ENCODE measurements at places on chromosomes 12 and 14. TPM values are rescaled to one million over a fixed set of nuclear protein-coding genes. Genes with fewer than 3 reads are reported as not detected.

Gene HHIPL1
- total RNA-seq = 4.9 TPM

Gene SOX5
- 0.17 TPM for total RNA-seq

Gene KRT5
- total RNA-seq = not detected

Gene VDR
- 4.7 TPM for total RNA-seq

Gene GUCY2C
- total RNA-seq = not detected

Gene INHBE
- total RNA-seq = 0.29 TPM

- no peak for DNase-seq
Observed at GRCh38 chr12:68768431-68768939, 22.5 kb downstream of the SLC35E3 start.

DNA sequence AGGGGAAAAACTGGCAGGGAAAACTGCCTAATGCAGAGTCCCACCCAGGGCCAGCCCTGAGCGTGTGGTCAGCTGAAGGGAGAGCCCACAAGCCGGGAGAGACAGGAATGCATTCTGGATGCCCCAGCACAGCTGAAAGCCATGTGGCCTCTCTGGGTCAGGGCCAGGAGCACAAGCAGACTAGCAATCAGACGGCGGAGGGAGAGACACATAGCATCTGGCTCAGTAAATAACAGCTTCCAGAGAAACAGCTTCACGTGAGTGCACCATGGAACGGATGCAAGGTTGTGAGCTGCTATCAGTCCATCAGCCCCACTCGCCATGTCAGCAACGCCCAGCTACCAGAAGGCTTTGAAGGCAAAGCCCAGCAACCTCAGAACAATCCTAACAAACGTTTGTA is 28.2 kb upstream of the TMEM106C start:
- DNase-seq = no peak

DNA sequence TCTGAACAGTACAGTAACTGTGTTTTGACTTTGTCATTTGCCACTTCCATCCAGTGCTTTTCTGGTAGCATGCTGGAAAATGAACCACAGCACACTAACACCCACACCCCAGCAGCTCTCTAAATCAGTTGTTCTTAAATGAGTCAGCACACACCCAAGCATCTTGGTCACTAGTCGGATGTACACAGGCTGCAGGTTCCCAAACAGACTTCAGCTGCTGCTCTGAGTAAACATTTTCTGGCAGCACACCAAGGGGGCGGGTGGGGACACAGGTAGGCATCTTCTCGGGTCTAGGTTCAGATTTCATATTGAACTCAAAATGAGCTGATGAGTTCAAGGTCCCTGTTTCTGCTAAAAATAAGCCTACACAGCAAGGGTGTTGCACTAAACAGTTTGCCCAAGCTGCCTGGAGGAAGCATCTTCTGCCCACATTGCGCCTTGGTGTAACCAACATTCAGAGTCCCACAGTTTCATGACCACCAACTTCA is 39.8 kb downstream of the IFNG start:
- no peak for DNase-seq

DNA sequence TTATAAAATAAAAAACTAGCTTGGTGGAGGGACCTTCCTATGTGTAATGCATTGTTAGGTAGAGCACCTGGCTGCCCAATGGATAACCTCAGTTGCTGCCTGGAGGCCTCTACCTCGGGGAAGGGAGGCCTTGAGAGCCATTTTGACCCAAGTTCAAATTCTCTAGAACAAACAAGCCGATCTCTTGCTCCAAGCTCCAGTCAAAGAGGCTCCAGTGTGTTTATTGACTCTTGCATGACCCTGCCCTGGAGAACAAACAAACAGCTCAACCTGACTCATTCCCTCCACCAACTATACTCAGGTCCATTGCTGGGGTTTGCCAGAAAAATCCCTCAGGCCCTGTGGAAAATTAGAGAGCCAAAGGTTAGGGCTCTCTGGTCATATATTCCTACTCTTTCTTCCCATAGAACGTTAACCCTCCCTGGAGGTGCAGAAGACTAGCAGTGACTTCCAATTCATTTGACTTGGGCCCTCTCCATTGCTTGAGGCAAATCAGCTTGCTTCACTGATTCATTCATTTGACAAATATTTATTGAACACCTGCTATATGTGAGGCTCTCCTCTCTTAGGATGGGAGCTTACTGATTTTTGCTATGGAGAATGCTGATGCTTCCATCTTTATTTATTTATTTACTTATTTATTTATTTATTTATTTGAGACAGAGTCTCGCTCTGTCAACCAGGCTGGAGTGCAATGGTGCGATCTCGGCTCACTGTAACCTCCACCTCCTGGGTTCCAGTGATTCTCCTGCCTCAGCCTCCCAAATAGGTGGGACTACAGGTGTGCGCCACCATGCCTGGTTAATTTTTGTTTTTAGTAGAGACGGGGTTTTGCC is 73.7 kb upstream of the CISTR start:
- DNase-seq = no peak

- no peak for DNase-seq
Observed at GRCh38 chr14:102442241-102443211, 67.0 kb downstream of the ANKRD9 start.

DNA sequence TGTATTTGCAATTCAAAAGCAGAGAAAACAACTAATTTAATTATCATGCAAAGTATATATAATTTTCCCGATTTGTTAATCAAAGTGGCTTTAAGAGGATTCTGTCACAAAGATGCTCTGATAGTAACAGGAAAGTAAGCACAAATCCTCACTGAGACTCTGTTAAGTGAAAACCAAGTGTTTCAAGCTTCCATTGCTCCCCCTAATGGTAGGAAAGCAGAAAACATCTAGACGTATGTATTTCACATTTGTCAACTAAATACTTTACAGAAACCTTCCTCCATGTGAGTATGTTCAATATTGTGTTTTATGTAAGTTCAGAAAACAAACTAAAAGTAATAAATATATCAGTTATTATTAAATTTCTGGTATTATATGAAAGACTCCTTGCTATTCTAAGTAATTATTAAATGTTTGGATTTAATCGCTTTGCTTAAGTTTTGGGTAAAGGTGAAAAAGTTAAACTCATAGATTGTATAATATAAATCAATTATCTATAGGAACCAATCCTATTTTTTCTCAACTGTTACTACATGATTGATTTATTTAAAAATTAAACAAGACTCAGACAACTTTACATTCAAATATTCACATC is 1.5 kb upstream of the NTS start:
- peak; percentile 31 for DNase-seq

DNA sequence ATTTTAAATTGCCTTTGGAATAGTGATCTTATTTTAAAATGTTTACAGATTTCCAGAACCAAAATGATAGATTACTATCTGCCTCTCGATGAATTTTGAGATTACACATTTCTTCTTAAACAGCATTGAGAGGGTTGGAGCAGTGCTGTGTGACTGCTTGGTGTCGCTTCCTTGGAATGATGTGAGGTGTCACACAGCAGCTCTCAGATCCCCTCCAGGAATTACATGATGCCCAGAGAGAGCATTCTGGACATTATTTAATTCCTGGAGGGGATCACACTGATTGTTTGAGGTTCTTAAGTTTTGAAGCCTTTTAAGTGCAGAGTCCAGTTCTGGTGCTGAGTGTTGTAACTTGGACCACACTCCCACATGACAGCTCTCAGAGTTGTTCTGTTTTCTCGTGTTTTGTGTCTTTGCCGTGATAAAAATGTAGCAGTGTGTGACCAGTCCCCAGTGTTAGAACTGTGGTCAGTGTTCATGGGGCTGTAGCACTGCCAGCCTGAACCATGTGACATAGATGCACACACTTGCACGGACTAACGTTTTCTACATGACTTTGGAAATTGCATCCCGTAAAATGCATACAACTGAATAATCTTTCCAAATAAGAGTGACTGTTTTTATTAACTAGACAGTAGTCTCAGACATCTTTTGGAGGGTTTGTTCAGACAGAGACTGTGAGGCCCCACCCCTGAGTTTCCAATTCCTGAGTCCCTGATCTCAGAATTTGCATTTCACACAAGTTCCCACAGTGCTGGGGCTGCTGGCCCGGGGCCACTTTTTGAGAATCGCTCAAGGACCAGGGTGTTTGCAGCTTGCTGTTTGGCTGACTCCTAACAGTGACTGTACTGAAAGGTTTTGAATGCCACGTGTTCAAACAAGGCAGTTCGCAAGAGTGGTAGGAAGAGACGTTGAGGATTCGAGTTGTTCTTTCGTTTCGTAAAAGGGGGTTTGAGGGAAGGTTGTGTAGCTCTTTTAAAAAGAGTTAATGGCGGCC is 26.0 kb downstream of the XRCC3 start:
- no peak for DNase-seq

DNA sequence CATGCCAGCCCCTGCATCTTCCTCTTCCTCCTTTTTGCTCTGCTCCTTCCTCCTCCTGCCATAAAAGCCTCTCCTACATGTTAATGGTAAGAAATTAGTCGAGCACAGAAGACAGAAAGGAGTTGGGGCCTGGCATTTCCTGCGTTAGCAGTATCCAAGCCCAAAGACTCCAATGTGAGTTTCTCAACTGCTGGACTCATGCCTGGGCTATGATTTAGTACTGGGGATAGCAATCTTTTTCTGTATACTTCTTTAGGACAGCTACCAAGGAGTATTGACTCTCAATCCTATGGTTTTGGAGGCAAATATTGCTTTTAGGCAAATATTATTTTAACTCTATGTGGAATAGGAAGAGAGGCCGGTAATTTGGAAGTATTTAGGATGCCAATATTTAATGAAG is 18.0 kb upstream of the SLC38A4 start:
- DNase-seq = no peak

DNA sequence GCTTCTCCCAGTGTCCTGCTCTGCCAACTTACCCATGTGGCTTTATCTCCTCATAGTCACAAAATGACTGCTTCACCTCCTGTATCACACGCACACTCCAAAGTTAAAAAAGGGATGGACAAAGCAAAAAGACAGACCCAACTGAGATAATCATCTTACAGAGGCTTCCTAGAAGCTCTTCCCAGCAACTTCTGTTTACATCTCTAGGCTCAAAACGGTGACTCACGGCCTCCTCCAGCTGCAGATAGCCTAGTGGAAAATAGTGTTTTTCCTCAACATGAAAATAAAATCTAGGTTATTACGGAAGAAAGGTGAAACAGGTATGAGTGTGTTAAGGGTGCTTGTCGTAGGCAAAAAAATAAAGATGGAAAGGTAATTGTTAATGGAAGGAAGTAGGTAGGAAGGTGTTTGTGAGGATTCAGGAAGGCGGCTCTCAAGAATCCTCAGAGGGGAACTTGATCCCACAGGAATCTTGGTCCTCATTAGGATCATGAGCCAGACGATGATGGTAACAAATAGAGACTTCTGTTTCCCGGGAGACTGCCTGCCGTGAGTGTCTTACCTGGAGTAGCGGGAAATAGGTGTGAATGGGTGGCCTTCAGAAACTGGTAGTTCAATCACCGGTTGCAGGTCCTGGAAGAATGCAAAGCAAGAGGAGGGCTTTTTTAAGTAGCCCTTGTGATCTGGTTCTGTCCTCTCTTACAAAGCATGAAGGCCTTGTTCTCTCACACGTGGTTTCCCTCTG is 487.5 kb upstream of the TMEM132C start:
- DNase-seq = no peak

- no peak for DNase-seq
Observed at GRCh38 chr12:25994901-25995625, 36.6 kb downstream of the RASSF8 start.

DNA sequence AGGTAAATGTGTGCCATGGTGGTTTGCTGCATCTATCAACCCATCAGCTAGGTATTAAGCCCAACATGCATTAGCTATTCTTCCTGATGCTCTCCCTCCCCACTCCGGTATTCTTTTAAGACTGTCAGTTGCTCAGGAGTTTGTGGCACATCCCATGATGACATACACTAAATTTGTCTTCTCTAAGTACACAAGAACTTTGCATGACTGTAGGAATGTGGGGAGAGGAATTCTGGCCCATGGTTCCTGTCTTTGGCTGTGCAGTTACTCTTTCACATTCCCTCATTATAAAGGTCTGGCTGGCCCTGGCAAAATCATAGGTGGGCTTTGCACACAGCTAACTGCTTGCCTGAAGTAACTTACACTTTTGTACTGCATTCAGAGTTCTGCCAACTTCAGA is 30.3 kb downstream of the HMGA2 start:
- DNase-seq = no peak

GRCh38 chr14:92565040-92565717 is 51.6 kb downstream of the RIN3 start:
- no peak for DNase-seq

GRCh38 chr12:57590864-57591781 is at the start of gene PIP4K2C:
Gene PIP4K2C, plus strand, starts transcription at chr12:57591192. Its CDS starts 98 bp downstream, at chr12:57591290.
- DNase-seq = no peak

DNA sequence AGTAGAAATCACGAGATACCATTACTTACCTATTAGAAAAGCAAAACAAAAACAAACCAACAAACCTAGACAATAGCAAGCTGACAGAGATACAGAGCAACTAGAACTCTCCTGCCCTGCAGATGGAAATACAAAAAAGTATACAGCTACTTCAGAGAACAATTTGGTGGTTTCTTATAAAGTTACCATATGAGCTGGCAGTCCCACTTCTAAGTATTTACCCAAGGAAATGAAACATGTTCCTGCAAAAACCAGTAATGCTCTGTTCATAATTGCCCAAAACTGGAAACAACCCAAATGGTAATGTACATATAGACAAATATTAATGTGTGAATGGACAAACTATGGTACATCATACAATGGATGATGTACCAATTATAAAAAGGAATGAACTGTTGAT is 31.7 kb downstream of the FUT8 start:
- DNase-seq = no peak

- no peak for DNase-seq
Observed at GRCh38 chr12:88309546-88309945, 167.4 kb downstream of the TMTC3 start.
